ENCODE measurements at places on chromosomes 6 and 20.

GRCh38 chr20:58327211-58327610 is 17.7 kb downstream of the RAB22A start:
- DNase-seq, result no peak

DNA sequence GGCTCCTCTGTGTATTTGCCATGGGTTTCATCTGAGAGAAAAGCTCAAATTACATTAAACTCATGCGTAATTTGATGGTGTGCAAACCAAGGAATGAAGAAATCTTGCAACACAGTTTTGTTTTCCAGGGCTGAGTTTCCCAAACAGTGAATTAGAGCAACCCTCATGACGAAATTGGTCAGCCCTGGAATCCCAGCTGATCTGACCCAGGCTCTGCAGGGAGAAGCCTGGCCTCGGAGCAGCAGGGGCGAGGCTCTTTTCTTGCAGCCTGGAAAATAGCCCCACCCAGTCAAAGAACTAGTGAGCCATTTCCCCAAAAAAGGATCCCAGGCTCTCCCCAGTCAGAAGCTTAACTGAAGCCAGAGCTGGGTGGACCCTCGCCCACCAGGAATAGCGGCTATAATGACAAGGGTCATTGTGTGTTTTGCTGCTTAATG is 107.3 kb upstream of the SNX9 start:
- no peak for DNase-seq

DNA sequence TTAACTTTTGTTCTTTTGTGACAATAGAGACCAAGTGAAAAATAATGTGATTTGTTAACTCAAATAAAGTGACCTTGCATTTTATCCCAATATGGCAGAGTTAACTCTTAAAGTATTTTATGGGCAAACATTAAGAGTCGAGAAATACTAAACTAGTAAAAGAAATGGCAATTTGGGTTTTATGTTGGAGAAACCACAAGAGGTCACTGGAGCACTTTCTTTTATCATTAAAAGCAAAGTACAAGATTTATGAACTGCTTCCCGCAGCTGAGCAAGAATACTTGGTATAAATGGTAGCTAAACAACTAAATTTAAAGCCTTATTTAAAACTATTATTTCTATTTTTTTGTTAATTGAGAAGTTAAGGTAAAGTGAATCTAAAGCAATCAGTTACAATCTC is 33.5 kb upstream of the MCM9 start:
- DNase-seq, result no peak

GRCh38 chr6:53666271-53666626 is 693 bp upstream of the KLHL31 start:
- no peak for DNase-seq

- DNase-seq, result no peak
Measured at GRCh38 chr6:95280686-95281273, 296.6 kb upstream of the MANEA start.

Data from effector CD4-positive, alpha-beta T cell (primary cell).